Stimulated activated CD8-positive, alpha-beta memory T cell treated with anti-CD3 and anti-CD28 coated beads, Interleukin-4, amount 100 ng/mL, for 4 hours (primary cell): ENCODE measurements at places on chromosomes 11 and 22.

- DNase-seq = no peak
These were observed 125.3 kb downstream of the MPPED1 start for GRCh38 chr22:43537019-43537585.

DNA sequence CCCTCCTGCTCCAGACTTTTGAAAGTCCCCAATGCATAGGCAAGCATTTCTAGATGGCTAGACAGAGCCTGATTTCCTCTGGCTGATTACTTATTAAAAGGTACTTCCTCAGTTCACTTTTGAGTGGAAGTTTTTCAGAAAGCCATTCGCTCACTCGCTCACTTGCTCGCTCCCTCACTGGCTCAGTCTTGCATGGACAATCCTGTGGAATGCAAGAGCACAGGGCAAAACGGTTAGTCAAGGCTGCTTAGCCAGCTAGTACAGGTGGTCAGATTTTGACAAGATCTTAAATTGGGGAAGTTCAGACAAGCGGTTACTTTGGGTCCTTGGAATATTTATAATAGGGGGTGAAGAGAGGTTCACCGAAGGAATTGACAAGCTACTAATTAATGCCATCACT is 101.0 kb downstream of the ARL14EP start:
- no peak for DNase-seq

GRCh38 chr11:115126092-115126491 is 378.1 kb downstream of the CADM1 start:
- no peak for DNase-seq

DNA sequence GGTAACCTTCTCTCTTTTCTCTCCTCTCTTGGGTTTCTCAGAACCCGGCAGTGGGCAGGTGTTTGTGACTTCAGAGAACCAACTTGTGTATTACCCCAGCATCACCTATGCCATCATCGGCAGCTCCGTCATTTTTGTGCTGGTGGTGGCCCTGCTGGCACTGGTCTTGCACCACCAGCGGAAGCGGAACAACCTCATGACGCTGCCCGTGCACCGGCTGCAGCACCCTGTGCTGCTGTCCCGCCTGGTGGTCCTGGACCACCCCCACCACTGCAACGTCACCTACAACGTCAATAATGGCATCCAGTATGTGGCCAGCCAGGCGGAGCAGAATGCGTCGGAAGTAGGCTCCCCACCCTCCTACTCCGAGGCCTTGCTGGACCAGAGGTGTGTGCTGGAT is 62.2 kb downstream of the COMMD9 start:
- no peak for DNase-seq

DNA sequence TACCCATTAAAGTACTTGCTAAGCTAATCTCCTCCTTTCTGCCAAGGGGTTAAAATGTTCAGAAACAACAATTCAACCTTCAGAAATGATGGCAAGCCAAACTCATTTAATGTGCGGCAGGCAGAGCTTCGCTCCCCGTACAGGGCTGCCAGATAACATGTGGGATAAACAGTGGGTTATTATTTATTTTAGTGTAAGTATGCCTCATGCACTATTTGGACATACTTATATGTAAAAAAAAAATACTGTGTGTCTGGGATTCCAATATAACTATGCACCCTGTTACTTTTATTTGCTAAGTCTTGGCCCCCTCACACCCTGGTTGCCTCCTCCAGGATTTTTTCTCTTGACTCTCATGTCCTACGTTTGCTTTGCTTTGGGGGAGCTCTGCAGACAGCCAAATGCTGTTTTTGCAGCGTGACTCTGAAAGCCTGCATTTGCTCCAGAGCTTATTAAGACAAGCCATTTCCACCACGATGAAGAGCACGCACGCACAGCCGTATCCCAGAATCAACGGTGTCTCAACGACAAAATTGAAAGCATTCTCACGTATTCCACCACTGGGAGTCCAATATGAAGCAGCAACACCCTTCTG is 86.5 kb upstream of the SHANK2 start:
- DNase-seq = no peak
